Fibroblast of the aortic adventitia (primary cell): ENCODE measurements at places on chromosomes 1 and 21. TPM values are rescaled to one million over a fixed set of nuclear protein-coding genes. Genes with fewer than 3 reads are reported as not detected.

- no peak for DNase-seq
These were observed 199.4 kb upstream of the CACYBP start for GRCh38 chr1:174800216-174800851.

DNA sequence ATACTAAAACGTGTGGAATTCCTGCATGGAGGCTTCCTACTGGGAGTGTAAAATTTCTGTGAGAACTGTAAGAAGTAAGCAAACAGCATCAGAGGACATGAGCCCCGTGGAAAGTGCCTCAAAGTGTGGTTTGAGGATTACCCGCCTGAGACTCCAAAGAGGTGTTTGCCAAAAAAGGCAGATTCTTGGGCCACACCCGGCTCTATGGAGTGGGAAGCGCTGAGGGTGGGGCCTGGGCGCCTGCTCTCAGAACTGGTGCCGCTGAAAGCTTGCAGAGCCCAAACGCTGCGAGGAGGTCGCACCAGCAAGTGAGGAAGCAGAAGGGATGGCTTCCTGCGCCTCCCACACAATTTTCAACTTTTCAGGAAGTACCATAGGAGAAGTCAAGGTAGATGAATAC lies 43.0 kb upstream of the PSEN2 start:
- DNase-seq: peak; percentile 73

GRCh38 chr1:97920276-97920831 lies 480 bp downstream of the DPYD start:
- DNase-seq: peak; percentile 38

GRCh38 chr1:229352975-229353374 lies 10.1 kb upstream of the CCSAP start:
- DNase-seq: no peak

- no peak for DNase-seq
These were observed 25.9 kb downstream of the CYP2J2 start for GRCh38 chr1:59900640-59901039.

DNA sequence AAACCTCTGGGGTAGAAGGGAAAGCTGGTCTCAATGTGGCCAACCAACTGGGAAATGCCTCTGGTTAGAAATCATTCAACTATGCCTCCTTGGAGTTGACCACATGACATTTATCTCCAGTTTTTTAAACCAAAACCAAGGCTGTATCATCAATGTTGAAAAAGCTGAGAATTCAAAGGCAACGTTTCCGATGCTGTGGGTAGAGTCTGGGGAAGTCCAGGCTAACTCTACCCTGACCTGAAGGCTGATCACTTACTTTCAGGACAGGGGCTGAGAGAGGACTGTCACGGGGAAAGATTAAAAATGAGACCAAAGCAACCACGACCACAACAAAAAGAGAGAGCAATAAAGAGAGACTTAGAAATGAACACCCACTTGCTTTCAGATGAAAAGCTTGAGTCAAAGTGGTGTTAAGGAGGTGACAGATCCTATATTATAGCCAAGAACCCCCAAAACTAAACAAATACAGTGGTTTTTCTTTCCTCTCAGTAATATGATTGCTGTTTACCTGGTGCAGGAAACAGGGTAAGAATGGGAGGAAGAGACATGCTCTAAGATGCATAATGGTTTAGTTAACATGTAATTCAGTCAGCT lies 90.8 kb upstream of the TNFSF4 start:
- DNase-seq: no peak

The HNRNPR gene
- 83.4 and 182 TPM in 2 replicates for total RNA-seq

DNA sequence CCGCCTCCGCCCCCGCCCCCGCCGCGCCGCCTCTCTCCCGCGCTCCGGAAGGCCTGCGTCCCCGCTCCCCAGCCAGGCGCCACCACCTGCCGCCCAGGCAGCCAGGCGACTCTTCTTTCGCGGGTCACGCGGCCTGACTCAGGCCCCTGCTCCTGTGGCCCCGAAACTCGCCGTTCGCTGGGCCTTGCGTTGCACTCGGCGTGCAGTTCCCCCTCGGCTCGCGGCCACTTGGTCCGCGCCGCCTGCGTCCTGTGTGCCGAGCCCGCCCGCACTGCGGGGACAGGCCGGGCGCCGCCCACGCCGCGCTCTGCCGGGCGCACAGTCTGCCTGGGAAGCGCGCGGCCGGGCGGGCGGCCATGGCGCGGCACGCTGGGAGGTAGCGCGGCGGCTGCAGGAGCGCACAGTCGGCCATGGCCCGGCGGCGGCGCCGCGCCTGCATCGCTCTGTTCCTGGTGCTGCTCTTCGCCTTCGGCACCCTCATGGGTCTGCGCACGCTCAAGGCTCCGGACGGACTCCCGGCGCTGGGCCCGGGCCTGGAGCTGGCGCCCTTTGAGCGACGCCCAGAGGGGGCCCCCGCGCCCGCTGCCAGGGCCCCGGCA lies at the start of gene MANEAL:
MANEAL (plus strand) TSS at position 75 of the 599 bp plus-strand sequence; CDS start at position 411, 336 bp downstream.
- peak; percentile 38 for DNase-seq

The TTLL7 gene
- total RNA-seq: 16.0 and 20.9 TPM in 2 replicates

DNA sequence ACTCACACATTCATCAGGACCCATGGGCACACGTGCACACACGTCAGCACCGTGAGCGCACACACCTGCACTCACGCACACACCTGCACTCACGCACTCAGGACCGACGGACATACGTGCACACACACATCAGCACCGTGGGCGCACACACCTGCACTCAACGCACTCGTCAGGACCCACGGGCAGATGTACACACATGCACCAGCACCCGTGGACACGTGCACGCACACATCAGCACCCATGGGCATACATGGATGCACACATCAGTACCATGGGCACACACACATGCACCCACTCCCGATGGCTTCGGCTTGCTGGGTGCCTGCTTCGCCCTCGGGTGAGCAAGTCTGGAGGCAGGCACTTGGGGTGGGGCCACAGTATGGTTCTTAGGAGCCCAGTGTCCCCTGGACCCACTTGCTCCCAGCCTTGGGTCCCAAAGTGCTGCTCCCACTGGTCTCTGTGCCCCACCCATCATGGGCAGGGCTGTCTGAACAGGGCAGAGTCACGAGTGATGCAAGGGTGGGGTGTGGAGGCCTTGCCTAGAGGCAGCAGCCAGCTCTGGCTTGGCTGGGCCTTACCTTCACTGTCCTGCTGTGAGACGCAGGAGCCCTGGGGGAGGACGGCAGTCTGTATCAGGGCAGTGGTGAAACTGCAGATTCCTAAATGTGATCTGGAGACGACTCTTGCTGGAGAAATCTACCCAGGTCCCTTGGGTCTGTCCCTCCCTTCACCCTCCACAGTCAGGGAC lies 49.8 kb downstream of the SKI start:
- no peak for DNase-seq

- peak; percentile 97 for DNase-seq
These were observed 471.4 kb downstream of the PTBP2 start for GRCh38 chr1:97192872-97193572.

The SLC50A1 gene
- 25.6 and 39.3 TPM in 2 replicates for total RNA-seq

- no peak for DNase-seq
These were observed 15.7 kb upstream of the DMRTA2 start for GRCh38 chr1:50438945-50439344.

The KLHDC8A gene
- not detected in 2 replicates for total RNA-seq

DNA sequence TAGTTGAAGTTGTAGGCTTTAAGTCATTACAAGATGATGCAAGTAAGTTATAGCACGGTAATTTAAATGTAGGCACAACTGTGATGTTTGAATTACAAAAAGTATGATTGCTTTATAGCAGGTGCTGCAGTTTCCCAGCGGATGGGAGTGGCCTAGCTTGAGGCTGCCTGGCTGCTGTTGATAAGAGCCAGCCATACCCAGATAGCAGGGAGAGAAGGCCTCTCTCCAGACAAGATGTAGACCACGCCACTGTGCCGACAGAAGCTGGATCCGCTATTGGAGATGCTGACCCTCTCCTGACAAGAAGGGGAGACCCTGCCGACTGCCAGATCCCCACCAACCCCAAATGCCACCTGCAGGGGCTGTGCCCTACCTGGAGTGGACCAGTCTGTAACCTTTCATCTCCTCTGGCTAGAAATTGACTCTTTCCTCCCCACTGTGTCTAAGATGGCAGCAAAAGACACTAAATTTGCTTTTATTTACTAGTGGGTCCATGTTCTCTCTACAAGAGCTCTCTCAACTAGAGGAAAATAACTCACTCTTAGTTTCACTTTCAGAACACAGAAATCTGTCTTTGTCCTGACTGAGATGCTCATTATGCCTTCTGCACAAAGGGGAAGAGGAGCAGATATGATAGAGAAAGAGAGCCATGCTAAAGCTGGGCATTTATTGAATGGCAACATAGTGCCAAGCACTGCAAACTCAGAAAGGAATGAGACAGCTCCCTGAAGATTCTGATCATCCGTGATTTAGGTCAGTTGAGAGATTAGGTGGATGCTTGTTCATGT lies 127.9 kb downstream of the URB2 start:
- DNase-seq: no peak

- DNase-seq: no peak
These were observed 228.4 kb upstream of the NR5A2 start for GRCh38 chr1:199799116-199799515.

GRCh38 chr1:237032029-237032428 lies 10.0 kb upstream of the RYR2 start:
- no peak for DNase-seq

- no peak for DNase-seq
These were observed 69.2 kb downstream of the NME7 start for GRCh38 chr1:169298441-169298840.

The UBE2U gene
- not detected in 2 replicates for total RNA-seq

DNA sequence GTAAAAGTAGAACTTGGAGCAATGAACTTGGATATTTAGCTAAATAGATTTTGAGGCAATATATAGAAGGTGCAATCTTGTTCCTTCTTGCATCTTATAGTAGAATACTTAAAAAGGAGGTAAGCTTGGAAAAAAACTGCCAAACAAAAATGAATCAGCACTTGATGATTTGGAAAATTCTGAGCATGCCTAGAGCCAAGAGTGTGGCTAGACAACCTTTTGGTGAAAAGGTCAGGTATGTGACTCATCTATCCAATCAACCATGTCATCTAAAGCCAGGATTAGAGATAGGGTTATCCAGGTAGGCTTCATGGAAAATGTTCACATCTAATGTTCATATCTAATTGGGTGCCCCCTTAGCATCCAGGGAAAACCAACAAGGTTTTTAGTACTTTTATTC lies 515.0 kb downstream of the COL11A1 start:
- DNase-seq: no peak

- no peak for DNase-seq
These were observed 111.6 kb downstream of the RIPK4 start for GRCh38 chr21:41655259-41655658.

GRCh38 chr1:36937371-36937770 lies 96.9 kb downstream of the GRIK3 start:
- DNase-seq: no peak

The CHRNB2 gene
- under 0.01 TPM in 1 of 2 replicates, not detected in the other for total RNA-seq

DNA sequence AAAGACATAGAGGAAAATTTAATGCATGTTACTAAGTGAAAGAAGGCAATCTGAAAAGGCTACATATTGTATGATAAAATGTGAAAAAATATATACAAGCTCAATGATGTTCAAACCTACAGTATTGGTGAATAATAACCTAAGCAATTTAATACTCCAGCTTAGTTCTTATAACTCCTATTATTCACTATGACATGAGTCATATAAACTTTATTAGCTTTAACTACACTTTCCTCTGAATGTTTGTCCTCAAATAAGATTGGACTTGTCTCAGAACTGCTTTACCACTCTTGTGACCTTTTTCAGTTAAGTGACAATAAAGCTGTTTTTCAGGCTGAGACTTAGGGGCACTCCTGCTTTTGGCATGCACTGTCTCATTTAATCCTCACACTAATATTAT lies 50.9 kb downstream of the CNST start:
- DNase-seq: no peak

GRCh38 chr1:13829152-13829769 lies 129.3 kb downstream of the PRDM2 start:
- no peak for DNase-seq

GRCh38 chr1:228861832-228862180 lies 126.5 kb downstream of the RHOU start:
- DNase-seq: no peak

DNA sequence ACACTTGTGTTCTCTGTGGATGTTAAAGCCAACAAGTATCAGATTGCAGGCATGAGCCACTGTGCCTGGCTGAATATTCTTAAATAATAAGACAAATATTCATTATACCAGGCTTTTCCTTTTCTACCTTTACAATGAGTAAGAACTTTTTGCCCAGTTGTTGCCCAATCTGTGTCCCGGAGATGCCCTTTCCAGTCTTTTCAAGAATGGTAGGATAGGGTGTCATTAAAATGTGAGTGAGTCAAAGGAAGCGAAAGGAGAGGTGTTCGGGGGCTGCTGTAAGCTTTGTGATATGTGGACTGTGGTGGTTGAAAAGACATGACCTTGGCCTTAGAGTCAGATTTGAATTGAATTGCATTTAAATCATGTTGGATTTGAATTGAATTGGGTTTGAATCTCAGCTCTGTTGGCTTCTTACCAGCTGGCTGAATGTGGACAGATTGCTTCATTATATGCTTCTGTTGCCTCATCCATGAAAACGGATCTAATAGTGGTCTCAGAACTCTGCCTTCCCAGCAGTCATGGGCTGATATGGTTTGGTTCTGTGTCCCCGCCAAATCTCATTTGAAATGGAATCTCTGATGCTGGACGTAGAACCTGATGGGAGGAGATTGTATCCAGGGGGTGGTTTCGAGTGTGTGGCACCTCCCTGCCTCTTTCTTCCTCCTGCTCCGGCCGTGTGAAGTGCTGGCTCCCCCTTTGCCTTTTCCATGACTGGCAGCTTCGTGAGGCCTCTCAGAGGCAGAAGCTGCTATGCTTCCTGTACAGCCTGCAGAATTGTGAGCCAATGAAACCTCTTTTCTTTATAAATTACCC lies 22.7 kb upstream of the AADACL3 start:
- peak; percentile 60 for DNase-seq

- DNase-seq: peak; percentile 95
These were observed 13.2 kb downstream of the HMGB4 start for GRCh38 chr1:33876970-33877650.

DNA sequence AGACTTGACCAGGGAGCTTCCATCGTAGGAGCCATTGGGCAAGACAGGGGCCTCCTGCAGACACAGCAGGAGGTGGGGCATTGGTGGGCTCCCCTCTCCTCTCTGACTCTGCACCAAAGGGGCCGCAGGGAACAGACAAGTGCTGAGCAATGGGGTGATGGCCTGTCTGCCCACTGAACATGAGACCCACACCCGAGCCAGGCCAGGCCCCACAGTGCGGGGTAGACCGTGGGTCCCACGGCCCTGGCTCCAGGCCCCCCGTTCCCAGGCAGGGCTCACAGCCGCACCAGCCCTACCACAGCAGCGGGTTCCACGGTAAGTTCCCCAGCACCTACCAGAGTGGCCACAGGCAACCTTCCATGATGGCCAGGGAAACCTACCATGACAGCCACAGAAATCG lies 45.9 kb downstream of the CHD5 start:
- DNase-seq: no peak
